ENCODE measurements at places on chromosomes 7 and 10.

GRCh38 chr10:49571388-49571787 lies 32.5 kb upstream of the ERCC6 start:
- no peak for DNase-seq

- DNase-seq, result no peak
Observed at GRCh38 chr7:108156897-108157605, 26.9 kb upstream of the LAMB4 start.

- no peak for DNase-seq
Observed at GRCh38 chr7:70622936-70623335, 509.0 kb upstream of the GALNT17 start.

GRCh38 chr10:31129271-31129670 lies 97.6 kb upstream of the ZNF438 start:
- DNase-seq, result no peak

- DNase-seq, result no peak
Observed at GRCh38 chr7:25288556-25289307, 60.4 kb upstream of the NPVF start.

- no peak for DNase-seq
Observed at GRCh38 chr10:27716521-27716920, 29.1 kb downstream of the MKX start.

- DNase-seq, result no peak
Observed at GRCh38 chr7:2084781-2085505, 147.8 kb downstream of the MAD1L1 start.

DNA sequence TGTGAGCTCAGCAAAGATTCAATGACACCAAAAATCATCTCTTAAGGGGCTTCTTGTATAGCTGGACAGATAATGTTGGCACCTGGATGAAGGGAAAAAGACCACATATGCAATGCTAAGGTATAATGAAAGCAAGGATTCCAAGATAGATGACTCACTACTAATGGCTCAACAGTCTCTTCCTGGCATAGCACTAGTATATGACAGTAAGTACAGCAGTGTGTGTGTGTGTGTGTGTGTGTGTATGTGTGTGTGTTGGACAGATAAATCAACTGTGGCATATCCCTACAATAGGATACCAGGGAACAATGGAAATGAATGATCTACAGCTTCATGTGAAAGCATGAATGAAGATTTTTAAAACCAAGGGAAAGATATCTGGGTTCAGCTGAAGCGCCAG lies 257.1 kb downstream of the SFMBT2 start:
- DNase-seq, result no peak

GRCh38 chr7:139731802-139732470 lies 45.9 kb downstream of the HIPK2 start:
- peak; percentile 58 for DNase-seq
